IPS DF 19.7 (cell line): ENCODE measurements at places on chromosomes 1 and 21.

DNA sequence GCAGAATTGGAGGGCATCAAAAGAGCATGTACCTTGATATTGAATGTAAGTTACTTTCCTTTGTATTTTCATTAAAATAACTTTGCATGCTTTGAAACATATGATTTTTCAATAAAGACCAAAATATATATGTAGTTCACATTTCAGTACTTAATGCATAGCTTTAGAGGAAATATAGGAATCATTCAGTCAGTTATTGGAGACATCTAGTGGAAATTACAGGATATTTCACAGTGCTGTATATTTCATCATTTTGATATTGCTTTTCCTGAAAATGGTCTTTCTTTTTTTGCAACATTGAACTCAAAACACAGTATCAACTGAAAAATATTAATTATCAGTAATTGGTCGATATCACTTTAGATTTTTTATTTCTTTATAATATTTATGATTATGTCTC, 375.8 kb downstream of the NCAM2 start:
- DNase-seq: no peak

GRCh38 chr1:222464841-222465210, 83.1 kb downstream of the HHIPL2 start:
- no peak for DNase-seq

DNA sequence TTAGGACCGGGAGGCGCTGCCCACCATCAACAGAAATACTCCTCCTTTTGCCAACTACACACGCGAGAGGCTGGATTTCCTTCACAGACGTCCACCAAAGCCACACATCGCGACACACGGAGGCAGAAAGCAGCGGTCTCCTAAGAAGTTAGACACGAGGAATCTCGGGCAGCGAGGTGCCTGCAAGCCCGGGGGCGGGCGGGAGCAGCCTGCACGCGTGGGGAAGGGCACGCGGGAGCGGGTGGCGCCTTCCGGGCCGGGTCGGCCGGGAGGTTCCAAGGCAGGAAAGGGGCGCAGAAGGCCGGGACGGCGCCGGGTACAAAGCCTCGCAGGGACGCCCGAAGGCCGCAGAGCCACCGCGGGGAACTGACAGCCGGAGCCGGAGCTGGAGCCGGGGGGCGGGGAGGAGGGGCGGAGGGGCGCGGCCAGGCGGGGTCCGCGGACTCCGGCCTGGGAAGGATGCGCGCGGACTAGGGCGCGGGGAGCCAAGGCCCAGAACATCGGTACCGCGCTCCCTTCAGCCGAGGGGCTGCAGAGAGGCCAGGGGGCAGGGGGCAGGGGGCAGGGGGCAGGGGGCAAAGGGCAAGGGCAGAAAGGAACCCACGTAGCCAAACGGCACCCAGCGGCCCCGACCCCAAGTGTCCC, 722 bp downstream of the NPHP4 start:
- no peak for DNase-seq

GRCh38 chr1:193190096-193190744, 3.8 kb upstream of the B3GALT2 start:
- DNase-seq: no peak

- DNase-seq: no peak
Measured at GRCh38 chr1:85406887-85407533, 57.9 kb downstream of the DDAH1 start.

DNA sequence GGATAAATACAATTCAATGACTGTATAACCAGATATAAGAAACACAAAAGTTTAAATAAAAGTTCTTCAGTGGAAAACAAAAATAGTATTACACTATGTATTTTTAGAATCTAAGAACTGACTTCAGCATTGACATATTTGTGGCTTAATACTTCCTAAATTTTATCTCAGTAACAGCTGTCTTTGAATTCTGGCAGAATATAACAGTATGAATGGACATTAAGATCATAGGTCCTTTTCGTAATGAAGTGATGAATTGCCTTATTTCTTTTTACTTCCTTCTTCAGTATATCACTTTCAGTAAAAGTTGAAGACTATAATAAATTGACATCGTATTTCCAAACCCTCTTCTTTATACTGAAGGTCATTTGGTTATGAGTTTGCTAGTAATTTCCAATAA, 1030.0 kb downstream of the MRPL39 start:
- DNase-seq: no peak

DNA sequence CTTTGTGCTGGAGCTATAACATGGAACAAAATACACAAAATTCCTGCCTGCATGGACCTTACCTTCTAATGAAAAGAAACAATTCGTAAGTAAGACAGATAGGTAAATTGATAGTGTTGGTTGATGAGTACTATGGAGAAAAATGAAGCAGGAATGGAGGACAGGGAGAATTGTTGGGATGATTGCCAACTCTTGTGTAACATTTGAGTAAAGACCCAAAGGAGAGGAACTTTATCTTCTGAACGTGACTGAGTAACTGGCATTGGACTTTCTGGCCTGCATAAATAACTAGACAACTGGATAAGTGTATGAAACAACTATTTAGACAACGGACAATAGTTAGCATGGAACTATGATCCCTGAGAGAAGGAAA, 6.8 kb upstream of the EFCAB14 start:
- no peak for DNase-seq

- no peak for DNase-seq
Measured at GRCh38 chr1:224113545-224113917, 380 bp upstream of the FBXO28 start.

DNA sequence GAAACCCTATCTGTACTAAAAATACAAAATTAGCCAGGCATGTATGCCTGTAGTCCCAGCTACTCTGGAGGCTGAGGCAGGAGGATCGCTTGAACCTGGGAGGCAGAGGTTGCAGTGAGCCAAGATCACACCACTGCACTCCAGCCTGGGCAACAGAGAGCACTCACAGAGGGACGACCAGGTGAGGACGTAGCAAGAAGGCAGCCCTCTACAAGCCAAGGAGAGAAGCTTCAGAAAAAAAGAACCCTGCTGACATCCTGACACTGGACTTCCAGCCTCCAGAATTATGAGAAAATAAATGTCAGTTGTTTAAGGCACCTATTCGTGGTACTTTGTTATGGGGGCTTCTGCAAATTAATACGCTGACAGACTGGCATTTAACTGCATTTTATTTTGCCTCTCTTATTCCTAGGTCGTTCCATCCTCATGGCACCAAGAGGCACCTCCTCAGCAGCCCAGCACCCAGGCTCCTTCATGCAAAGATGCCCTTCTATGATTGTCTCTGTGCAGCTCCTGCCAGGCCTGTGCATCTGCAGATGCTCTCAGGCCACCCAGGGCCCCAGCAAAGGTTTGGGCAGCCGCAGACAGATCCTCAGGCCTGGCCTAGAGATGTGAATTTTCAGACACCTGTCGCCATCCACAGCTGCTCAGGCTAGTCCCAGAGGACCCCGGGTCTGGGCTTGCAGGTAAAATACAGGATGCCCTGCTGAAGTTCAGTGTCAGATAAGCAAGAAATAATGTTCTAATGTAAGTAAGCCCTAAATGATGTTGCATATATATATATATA, 86.0 kb upstream of the COX20 start:
- DNase-seq: no peak

DNA sequence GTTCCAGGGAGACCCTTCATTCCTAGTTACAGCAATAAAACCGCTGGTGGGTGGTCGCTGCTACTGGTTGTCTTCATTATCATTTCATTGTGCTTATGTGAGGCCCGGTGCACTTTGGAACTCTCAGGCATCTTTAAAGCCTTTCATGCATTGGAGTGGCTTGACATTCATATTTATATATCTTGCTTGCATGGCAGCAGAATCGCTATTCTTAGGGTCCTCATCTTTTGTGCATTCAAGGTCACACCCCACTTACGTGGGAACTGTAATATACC, 110.1 kb downstream of the ZBTB18 start:
- no peak for DNase-seq

DNA sequence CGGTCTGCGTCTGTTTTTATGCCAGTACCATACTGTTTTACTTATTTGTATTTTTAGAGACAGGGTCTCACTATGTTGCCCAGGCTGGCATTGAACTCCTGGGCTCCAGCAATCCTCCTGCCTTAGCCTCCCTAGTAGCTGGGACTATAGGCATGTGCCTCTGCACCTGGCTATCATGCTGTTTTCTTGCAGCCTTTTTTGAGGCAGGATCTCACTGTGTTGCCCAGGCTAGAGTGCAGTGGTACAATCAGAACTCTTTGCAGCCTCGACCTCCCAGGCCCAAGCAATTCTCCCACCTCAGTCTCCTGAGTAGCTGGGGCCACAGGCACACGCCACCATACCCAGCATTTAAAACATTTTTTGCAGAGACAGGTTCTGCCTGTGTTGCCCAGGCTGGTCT, 5.3 kb upstream of the LRRC39 start:
- no peak for DNase-seq

DNA sequence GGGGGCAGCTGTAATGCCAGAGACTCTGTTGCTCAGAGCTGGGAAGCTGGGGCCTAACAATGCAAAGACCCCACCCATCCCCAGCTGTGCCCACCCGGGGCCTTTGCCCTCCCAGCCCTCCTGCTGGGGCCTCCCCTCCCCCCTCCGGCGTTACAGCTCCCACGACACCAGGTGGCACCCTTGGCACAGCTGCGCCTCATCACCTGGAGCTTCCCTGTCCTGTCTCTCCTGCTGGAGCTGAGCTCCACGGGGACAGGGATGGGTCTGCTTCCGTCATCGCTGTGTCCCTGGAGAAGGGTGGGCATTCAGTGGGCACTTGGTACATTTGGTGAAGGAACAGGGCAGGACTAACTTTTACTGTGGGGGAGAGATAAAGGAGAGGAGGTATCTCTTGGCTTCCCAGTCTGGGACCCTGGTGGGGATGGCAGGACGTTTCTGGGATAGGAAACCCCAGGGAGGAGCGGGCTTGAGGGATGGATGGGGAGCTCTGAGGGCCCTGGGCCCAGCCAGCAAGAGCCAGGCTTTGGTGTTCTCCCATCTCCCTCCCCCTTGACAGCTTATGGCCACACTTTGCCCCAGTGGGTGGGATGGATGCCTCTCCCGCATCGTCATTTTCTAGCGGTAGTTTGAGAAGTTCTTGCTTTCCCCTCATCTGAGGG, 453.2 kb downstream of the PTPRU start:
- no peak for DNase-seq

- DNase-seq: no peak
Measured at GRCh38 chr1:183694066-183694465, 41.0 kb upstream of the APOBEC4 start.

- peak; percentile 52 for DNase-seq
Measured at GRCh38 chr1:84724128-84724860, 34.0 kb upstream of the SSX2IP start.

GRCh38 chr1:2468041-2468472, 8.0 kb upstream of the PLCH2 start:
- no peak for DNase-seq

- DNase-seq: no peak
Measured at GRCh38 chr1:116401646-116402176, 28.7 kb downstream of the ATP1A1 start.

GRCh38 chr1:175422156-175422555, 229.6 kb upstream of the KIAA0040 start:
- no peak for DNase-seq

GRCh38 chr1:159936273-159936904, 9.0 kb downstream of the IGSF9 start:
- no peak for DNase-seq

DNA sequence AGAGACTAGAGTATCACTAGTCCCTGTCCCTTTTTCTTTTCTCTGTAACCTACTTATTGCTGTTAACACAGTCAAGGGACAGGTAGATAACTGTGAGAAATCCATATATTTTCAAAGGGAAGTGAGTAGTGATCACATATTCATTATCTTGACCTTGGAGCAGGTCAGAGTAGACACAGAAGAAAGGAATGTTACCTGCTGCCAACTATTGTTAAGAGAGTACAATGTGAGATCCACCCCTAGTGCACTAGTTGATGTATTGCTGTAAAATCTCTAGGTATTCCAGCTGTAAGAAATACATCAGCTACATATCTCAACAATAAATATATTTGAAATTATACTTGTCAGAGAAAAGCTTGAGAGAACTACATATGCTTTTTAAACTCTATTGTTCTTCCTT, 68.7 kb upstream of the ADGRL2 start:
- DNase-seq: no peak

- no peak for DNase-seq
Measured at GRCh38 chr1:43774359-43774758, 67.0 kb downstream of the ST3GAL3 start.

DNA sequence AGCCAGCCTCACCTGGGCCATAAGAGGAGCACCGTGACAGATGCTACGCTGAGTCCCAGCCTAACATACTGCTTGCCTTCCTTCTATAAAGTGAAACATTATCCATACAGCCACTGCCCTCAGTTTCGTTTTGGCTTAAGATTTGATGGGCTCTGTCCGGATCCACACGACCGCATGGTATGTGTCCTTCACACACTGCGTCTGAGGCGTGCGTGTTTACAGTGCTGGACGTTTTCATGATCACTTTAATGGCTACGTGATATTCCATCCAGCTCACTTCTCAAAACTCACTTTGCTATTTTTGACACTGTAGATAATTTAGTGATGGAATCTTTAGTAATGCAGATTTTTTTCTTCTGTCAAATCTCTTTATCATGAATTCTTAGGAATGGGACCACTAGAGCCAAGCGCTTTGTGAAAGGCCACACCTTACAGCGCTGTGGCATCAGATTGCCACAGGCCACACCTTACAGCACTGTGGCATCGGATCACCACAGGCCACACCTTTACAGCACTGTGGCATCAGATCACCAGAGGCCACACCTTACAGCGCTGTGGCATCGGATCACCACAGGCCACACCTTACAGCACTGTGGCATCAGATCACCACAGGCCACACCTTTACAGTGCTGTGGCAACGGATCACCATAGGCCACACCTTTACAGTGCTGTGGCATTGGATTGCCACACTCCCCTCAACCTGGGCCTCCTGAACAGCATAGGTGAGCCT, 47.1 kb downstream of the PRDM15 start:
- DNase-seq: no peak

DNA sequence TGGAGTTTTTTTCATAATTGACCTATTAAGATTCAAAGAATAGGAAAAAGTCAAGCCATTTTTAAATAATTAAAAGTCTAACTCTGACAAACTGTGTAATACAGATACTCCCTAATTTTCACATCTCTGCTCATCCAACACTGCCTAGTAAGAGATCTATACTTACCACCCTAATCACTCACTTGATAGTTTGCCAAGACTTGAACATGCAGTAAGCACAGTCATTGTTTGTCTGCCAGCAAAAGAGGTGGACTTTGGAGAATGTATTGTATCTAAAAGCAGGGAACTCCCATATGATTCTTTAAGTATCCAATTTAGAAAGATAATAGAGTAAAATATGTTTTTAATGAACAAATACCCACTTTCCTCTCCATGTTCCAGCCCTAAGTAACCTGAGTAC, 15.5 kb downstream of the TMEM59 start:
- no peak for DNase-seq

- DNase-seq: no peak
Measured at GRCh38 chr1:66237722-66238479, 296.1 kb upstream of the SGIP1 start.
